ENCODE measurements at places on chromosomes 6 and 20. TPM values are rescaled to one million over a fixed set of nuclear protein-coding genes. Genes with fewer than 3 reads are reported as not detected.

Gene RAB32
- polyA plus RNA-seq, result 2.7 TPM

Gene PLN
- not detected for polyA plus RNA-seq

Gene PLG
- not detected for polyA plus RNA-seq

Gene COQ3
- 3.9 TPM for polyA plus RNA-seq

DNA sequence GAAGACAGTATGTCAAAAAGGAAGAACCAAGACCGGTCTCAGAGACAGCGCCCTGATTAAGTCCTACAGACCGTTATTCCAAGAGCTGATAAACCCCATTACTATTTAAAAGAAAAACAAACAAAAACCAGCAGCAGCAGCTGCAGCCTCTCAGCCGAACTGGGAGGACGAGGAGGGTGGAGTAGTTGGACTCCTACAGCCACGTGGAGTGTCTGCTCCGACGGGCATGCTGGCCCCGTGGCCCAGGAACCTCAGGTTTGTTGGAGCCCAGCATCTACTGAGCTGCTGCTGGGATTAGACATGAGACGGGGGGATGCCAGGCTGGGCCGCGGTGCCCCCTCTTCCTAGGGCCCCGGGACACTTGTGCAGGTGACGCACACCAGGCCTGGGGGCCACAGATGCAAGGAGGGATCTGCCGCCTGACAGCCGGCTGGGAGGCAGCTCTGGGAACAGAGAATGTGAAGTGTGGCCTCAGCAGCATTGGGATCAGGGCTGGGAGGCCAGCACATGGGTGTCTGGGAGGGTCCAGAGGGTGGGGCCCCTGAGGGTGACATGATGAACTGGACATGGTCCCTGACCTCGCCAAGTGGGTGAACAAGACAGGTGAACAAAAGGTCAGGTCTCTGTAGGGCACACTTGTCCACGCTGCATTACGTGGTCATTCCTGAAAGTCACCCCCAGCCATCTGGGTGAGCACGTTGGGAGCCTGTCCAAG, 2.9 kb upstream of the ZBTB46 start:
- no peak overlapping the region for H3K27ac ChIP-seq
- no peak for DNase-seq
- H3K36me3 ChIP-seq, result no peaks in the 10 kb centered on the region

- H3K4me1 ChIP-seq, result no peaks in the 10 kb centered on the region
- no peak overlapping the region for H3K27ac ChIP-seq
- H3K4me3 ChIP-seq, result no peak overlapping the region
- no peaks in the 10 kb centered on the region for H3K36me3 ChIP-seq
- no peak for DNase-seq
- no peaks in the 10 kb centered on the region for H3K27me3 ChIP-seq
These were observed 590.7 kb downstream of the EYS start for GRCh38 chr6:65116326-65116725.

All from naive B cell (primary cell).